ENCODE measurements at places on chromosomes 11 and 22. TPM values are rescaled to one million over a fixed set of nuclear protein-coding genes. Genes with fewer than 3 reads are reported as not detected.

Gene MMP7
- 0.47 TPM for total RNA-seq

Gene CCDC82
- 68.8 TPM for total RNA-seq

Gene CCDC81
- 3.0 TPM for total RNA-seq

Gene LRRC74B
- not detected for total RNA-seq

Gene PDE2A
- total RNA-seq: 78.3 TPM
